ENCODE measurements at places on chromosomes 6 and 20.
A peak's percentile ranks its signal among the peaks of the same experiment; 100 is the strongest.

DNA sequence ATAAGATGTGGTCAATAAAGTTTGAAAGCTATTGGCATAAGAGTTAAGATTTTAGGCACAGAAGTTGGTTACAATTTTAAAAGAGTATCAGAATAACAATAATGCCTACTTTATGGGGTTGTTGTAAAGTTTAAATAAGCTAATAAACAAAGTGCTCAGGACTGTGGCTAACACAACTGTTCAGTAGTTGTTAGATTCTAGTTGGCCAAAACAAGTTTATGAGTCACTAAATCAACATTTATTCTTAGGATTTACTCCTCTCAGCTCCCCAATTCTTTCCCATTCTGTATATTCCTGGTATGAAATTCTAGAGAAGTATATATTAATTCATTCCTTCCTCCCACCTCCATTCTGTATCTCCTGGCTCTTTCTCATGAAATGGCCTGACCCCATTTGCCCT lies 14.5 kb downstream of the RMND1 start:
- DNase-seq, result no peak

DNA sequence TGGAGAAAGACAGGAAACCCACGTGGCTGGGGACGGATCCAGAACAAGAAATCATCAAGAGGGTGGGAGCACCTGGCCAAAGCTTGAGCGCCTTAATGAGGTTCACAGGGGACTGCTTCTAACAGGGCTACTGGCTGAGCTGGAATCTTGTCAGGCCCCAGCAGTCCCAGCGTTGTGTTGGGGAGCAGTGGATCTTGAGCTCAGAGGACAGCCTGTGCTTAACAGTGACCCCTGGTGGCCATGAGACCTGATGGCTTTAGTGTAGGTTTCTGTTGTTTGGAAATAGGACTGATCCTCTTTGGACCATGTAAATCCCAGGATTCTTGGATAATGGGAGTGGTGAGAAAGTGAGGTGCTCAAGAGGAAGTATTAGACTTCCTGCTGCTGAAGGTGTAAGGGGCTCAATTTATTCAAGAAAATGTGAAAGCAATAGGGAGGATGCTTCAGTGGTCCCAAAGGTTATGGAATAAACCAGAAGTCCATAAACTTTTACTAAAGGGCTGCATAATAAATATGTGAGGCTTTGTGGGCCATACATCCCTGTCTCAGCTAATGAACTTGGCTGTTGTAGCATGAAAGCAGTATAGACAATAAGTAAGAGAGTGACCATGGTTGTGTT lies 216.2 kb downstream of the NFATC2 start:
- DNase-seq, result peak; percentile 39

GRCh38 chr20:13025181-13025580 lies 16.4 kb downstream of the SPTLC3 start:
- DNase-seq, result no peak

GRCh38 chr6:38149531-38149930 lies 330.0 kb downstream of the ZFAND3 start:
- no peak for DNase-seq

DNA sequence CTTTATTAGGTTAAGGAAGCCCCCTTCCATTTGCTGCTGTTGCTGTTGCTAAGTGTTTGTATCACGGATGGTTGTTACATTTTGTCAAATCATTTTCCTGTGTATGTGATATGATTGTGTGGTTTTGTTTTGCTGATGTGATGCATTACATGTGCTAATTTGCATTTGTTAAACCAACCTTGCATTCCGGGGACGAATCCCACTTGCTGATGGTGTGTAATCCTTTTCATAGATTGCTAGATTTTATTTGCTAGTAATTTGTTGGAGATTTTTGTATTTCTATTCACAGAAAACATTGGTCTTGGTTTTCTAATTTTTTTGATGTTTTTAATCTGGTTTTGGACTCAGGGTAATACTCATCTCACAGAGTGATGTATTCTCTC lies 167.8 kb downstream of the WDR27 start:
- DNase-seq, result no peak

- DNase-seq, result no peak
Measured at GRCh38 chr6:18835976-18836375, 448.8 kb downstream of the RNF144B start.

DNA sequence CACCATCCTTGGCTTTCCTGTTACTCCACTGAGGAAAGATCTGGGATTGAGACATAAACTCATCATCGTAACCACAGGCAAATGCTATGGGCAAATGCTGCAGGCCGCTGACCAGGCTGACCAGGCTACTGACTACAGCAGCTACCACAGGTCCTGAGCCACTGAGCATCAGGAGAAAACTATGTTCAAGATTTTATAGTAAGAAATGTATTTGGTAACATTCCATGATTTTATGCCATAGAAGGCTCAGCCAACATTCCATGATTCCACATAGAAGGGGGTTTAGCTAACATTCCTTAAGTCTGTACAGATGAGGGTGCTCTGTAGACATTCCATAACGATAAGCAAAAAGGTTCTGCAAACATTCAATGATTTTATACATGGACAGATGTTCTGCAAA lies 16.1 kb upstream of the B4GALT5 start:
- no peak for DNase-seq

DNA sequence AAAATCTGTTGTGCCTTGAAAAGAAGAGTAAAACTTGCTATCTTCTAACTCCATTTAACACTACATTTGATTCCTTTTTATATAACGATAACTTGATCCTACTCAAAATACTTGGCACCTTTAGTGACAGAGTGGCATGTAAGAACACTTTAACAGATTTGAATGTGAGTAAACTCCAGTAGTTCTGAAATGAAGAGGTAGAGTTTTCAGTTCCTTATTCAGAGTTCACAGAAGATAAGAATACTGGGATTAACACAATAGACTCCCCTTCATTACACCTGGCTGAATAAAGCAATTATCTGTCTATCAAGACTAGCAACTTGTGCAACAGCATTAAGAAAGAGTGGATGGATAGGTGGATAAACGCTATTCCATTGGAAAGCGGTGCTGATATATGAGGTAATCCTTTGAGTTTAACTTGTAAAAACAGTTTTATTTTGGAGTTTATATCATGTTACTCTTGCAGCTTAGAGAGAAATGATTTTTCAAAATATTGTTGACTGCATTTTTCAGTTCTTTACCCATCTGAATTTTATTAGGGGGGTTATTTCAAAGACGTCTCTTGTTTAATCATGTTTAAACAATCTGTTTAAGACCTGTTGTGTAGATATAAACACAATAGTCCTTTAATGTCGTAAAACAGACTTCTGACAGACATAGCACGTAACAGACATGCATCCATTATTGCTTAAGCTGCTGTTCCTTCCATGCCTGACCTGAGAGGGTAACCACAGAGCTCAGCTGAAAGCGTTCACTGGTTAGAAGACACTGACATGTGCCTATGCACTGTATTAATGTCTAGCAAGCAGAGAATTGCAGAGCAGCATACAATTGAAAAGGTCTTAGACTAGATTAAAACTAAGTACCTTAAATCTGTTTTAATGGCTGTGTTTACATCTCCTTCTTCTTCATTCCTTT lies 102.4 kb upstream of the SUPT3H start:
- no peak for DNase-seq

DNA sequence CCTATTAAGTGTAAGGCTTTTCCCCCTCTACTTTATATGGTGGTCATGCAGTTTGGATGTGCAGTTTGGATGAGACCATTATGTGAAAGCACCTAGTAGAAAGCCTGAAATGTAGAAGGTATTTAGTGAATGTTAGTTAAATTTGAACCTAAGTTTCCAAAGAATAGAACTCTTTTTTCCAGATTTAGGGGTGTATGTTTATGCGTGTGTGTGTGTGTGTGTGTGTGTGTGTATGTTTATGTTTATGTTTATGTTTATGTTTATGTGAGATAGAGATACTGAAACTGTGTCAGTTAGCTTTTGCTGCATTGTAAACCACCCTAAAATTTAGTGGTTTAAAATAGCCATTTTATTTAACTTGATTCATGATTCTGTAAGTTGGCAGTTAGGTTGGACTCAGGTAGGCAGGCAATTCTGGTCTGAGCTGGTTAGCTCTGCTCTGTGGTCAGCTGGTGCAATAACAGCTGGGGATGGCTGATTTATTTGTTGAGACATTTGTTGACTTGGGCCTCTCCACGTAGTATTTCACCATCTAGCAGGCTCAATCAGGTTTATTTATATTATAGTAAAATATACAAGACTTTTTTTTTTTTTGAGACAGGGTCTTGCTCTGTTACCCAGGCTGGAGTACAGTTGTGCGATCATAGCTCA lies 54.0 kb downstream of the STK4 start:
- DNase-seq, result no peak

DNA sequence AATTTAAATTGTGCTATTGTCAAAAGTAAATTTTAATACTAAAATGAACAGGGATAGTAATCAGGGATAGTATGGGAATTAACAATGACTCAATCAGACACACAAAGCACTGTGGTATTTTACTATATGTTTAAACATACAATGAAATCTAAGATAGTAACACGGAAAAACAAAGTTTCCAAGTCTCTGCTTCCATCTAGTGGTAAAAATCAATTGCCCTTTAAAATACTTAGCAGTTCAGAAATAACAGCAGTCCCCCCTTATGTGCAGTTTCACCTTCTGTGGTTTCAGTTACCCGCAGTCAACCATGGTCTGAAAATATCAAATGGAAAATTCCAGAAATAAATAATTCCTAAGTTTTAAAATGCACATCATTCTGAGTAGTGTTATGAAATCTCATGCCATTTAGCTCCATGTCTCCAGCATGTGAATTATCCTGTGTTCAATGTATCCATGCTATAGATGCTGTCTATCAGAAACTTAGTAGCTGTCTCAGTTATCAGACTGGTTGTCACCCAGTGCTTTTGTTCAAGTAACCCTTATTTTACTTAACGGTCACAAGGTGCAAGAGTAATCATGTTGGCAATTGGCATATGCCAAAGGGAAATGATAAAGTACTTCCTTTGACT lies 58.5 kb downstream of the AHI1 start:
- no peak for DNase-seq

GRCh38 chr6:30724906-30725667 lies 4.9 kb downstream of the TUBB start:
- no peak for DNase-seq

GRCh38 chr20:36206641-36207040 lies 29.6 kb upstream of the AAR2 start:
- DNase-seq, result no peak

- DNase-seq, result no peak
Measured at GRCh38 chr6:136226027-136226673, 24.0 kb downstream of the MTFR2 start.

DNA sequence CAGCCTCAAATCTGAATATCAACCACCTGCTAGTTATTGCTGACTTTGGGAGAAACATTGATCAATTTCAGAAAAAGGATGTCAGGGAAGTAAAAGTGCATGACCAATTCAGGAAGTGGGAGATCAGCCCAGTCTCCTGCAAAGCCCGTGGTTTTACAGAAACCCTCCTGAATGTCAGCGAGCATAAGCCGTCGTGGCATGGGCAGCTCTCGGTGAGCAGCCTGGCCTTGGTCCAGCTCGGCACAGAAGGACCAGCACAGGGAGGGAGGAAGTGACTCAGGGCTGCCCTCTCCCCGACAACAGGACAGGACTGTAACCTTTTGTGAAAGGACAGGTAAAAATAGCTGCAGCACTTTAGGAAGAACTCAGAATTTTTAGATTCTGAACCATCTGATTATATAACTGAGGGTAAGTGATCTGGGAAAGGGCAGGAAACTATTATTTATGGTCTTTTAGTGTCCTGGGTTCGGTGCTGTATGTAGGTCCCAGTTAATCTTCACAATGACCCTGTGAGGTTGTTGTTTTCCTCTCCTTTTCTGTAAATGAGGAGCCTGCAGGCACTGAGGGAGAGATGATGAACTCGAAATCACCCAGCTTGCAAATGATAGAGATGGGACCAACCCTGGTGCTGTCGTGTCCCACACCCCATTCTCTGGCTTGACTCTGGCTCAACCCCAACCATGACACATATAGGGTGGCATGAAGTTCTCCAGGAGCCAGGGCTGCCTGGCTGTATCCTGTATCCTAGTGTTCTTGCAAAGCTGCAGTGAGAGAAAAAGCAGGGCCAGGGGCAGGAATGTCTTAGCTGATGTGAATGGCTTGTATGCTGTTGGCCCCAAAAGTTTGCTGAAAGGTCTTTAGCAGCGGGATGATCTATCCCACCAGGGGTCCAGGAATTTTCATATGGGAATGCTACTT lies 37.6 kb downstream of the NRN1 start:
- DNase-seq, result no peak

DNA sequence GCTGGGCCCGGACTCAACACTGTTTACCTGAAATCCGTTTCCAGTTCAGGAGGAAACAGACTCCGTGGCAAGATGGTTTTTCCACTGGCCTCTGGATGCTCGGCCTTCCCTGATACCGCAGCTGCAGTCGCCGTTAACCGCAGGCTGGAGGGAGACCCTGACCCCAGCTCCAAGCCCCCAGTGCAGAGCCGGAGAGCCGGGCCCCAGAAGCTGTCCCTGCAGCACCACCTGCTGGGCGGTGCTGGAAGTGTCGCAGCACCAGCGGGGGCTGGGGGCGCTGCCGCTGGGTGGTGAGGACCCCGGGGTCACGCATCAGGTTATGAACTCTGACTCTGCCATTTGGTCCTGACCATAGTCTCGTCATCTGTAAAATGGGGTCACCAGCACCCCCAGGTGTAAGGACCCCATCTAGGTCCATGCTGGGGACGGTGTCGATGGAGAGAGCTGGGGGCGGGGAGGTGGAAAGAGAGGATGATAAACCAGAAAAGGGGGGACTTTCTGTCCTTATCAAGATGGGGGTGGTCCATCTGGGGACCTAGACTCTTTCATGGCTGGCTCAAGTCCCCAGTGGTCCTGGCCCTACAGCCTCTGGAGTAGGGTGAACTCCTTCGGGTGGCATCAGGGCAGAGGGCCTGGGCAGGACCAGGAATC lies 20.8 kb upstream of the CHRNA4 start:
- DNase-seq, result peak; percentile 15

- DNase-seq, result no peak
Measured at GRCh38 chr6:12748411-12748810, 31.8 kb downstream of the PHACTR1 start.
